ENCODE measurements at places on chromosomes 3 and 15.

DNA sequence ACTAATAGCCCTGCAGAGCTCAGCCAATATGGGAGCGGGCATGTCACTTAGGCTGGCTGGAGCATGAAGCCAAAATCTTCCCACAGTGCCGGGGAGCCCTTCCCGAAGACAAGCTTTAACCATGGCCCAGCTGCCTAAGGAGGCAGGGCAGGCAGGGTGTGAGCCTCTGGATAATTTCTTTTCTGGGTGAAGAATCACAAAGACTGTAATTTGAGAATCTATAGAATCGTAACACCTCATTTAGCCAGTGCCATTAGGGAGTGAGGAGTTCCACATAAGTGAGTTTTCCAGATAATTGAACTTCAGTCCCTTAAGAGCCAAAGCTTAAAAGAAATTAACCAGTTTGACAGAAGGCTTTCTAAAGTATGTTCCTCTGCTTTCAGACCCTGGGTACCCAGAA lies 40.2 kb upstream of the TLE3 start:
- DNase-seq: no peak
- peaks cover 34% of the 10 kb centered on the region for H3K4me1 ChIP-seq
- no peak overlapping the region for H3K4me3 ChIP-seq
- H3K36me3 ChIP-seq: no peaks in the 10 kb centered on the region
- no peak overlapping the region for H3K27ac ChIP-seq

DNA sequence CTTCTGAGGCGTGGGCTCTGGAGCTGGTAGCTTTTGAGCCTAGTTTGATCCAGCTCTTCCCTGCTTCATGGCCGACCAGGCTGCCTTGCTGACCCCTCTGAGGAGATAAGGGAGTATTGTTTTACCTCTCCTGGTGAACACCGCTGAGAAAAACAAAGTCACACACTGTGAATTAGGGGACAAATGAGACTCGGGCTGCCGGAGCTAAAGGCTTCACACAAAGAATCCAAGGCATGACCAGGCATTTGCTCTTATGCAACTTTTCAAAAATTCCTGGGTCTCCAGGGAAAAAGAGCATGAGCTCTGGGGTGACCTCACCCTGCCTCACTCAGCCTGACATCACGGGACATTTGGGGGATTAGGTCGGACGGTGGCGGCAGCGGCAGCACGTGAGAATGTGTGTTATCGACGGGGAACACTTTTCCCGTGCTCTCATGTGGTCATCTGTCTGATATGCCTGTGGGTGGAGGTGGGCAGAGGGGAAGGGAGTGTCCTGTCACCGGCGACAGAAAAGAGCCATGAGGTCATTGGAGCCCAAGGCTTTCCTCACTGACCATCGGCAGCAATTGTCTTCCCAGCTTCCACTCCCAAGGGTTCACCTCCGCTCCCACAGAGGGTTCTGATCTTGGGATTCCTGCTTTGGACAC lies 61.0 kb downstream of the TMEM44 start:
- DNase-seq: peak; percentile 35
- peaks cover 5% of the 10 kb centered on the region for H3K4me1 ChIP-seq
- H3K27ac ChIP-seq: no peak overlapping the region
- peaks cover 12% of the 10 kb centered on the region for H3K27me3 ChIP-seq
- no peak overlapping the region for H3K4me3 ChIP-seq
- no peaks in the 10 kb centered on the region for H3K36me3 ChIP-seq

DNA sequence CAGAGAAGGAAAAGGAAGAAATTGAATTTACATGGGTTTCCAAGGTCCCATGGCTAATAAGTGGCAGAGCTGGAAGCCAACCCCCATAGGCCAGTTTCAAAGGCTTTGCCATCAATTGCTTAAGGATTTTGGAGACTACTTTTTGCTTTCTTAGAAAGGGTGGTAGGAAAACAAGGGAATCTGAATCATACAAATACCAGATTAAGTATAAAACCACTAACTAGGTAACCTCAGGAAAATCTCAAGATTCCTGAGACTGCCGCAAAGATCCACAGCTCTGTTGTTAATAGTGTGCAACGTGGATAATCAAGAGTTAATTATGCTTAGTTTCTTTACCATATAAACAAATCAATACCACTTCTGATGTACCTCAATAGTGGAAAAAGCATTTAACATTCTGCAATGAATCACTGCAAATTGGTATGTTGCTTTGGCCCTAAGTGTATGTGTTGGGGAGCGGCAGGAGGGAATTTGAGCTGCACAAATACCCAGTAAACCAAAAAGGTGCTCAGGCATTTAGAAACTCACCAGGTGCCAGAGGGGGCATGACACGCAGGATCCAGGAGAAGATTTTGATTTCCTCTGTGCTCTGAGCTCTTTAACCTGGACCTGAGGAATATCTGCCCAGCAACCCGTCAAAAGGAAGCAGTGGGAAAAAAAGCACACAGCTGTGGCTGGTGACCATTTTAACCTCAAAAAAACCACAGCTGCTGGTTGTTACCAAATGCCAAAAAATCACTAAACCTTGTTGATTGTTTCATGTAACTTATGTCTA lies 22.0 kb downstream of the AADAC start:
- no peaks in the 10 kb centered on the region for H3K27me3 ChIP-seq
- H3K4me1 ChIP-seq: peaks cover 22% of the 10 kb centered on the region
- DNase-seq: peak; percentile 69
- no peak overlapping the region for H3K4me3 ChIP-seq
- no peaks in the 10 kb centered on the region for H3K36me3 ChIP-seq
- no peak overlapping the region for H3K27ac ChIP-seq

- H3K36me3 ChIP-seq: no peaks in the 10 kb centered on the region
- H3K4me1 ChIP-seq: peaks cover 7% of the 10 kb centered on the region
- no peaks in the 10 kb centered on the region for H3K27me3 ChIP-seq
These were observed 1.6 kb upstream of the PLD1 start for GRCh38 chr3:171811913-171812335.

DNA sequence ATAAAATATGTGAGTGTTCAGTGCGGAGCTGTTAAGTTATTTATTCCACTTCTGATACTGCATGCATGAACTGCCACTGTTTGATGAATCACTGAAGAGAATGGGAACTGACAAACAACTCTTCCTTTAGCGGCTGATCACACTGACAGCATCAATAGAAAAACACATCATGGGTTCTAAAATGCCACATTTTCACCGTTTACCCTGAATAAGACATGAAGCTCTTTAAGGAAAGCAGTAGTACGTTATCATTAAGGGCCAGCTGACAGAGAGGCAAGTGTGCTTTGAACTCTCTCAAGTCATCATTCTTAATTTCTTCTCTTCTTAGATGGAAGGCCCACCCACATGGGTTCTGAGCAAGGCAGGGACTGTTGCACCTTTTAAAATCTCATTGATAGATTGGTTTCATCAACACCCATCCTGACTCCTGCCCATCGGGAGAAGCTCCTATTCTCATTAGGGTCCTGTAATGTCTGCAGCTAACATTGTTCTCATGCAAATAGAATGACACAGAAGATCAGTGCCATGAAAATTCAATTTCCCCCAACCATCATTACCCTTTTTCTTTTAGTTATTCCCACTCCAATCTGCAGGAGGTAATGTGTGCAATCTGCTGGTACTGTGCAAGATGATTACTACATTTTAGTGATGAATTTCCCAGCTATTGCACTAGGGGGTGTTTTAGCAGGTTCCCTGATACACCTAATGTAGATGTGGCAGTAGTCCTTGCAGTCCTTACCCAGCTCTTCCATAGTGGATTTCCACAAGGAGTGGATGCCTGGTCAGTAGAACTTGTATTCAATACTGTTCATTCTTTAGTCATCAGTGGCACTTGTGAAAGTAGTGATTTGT lies 119.1 kb downstream of the ROBO2 start:
- no peak for DNase-seq
- H3K4me1 ChIP-seq: no peaks in the 10 kb centered on the region
- no peak overlapping the region for H3K27ac ChIP-seq

GRCh38 chr3:142450189-142450588 lies 2.4 kb upstream of the XRN1 start:
- H3K36me3 ChIP-seq: peaks cover 8% of the 10 kb centered on the region
- DNase-seq: no peak
- H3K4me1 ChIP-seq: peaks cover 25% of the 10 kb centered on the region
- H3K4me3 ChIP-seq: no peak overlapping the region
- H3K27ac ChIP-seq: no peak overlapping the region

DNA sequence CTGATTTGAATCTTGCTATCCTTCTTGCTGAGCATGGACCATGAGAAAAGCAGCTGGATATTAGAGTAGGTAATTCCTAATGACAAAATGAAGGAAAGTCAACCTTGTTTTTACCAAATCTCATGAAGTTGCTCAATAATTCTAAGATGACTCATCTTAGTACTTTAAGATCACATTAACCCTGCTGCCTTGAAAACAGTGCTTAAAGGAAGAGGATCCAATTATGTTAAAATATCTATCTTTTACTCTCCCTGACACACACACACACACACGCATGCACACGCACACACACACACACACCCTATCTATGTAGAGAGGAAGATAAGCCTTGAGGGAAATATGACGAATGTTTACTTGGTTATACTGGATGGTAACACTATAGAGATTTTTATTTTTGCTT lies 16.0 kb upstream of the MYO1E start:
- no peaks in the 10 kb centered on the region for H3K4me1 ChIP-seq
- DNase-seq: peak; percentile 33
- no peak overlapping the region for H3K27ac ChIP-seq

GRCh38 chr3:9915254-9916141 lies 1.4 kb upstream of the IL17RC start:
- H3K27me3 ChIP-seq: no peaks in the 10 kb centered on the region
- no peak overlapping the region for H3K27ac ChIP-seq
- peaks cover 55% of the 10 kb centered on the region for H3K4me1 ChIP-seq
- H3K4me3 ChIP-seq: peak overlapping the region; percentile 68
- no peaks in the 10 kb centered on the region for H3K36me3 ChIP-seq

GRCh38 chr3:110956081-110956480 lies 115.5 kb upstream of the NECTIN3 start:
- no peak overlapping the region for H3K4me3 ChIP-seq
- no peaks in the 10 kb centered on the region for H3K36me3 ChIP-seq
- DNase-seq: no peak

DNA sequence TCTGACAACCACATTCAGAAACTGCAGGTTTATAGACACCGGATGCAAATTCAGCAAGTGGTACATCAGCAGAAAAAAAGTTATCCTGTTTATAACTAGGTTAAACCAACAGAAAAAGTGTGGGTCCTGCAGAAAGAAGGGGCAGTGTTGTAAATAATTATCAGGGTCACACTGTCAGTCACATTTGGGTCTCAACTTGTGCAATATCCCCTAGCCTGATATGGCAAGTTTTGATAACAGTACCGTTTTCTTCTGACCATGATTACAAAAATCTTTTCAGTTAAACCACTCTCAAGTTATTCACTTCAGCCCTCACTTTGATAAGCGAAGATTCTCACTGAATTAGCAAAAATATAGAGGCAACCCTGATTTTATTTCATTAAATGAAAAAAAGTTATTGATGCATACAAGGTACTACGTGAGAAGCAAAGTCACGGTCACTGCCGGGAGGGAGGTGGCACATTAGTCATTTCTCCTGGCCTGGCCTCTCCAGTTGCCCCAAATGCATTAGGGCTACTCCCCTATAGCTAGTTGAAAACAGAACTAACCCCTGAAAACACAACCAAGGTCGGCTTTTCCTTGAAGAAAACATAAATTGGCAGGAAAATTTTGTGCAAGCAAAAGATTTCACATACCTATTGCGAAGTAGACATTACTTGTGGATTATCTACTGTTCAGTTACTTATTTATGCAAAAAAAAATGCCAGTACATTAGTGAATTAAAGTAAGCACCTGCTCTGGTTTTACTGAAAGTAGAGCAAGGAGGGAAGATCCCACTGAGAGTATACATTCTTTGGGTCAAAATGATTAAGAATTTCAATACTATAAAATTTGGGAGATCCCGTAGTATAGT lies 28.6 kb downstream of the IL5RA start:
- no peak overlapping the region for H3K27ac ChIP-seq
- DNase-seq: peak; percentile 6
- no peak overlapping the region for H3K4me3 ChIP-seq
- no peaks in the 10 kb centered on the region for H3K27me3 ChIP-seq
- peaks cover 2% of the 10 kb centered on the region for H3K4me1 ChIP-seq
- no peaks in the 10 kb centered on the region for H3K36me3 ChIP-seq

- H3K4me3 ChIP-seq: no peak overlapping the region
- H3K36me3 ChIP-seq: no peaks in the 10 kb centered on the region
- H3K27ac ChIP-seq: no peak overlapping the region
- H3K4me1 ChIP-seq: no peaks in the 10 kb centered on the region
- no peak for DNase-seq
These were observed 39.0 kb downstream of the ESYT3 start for GRCh38 chr3:138473391-138473790.

DNA sequence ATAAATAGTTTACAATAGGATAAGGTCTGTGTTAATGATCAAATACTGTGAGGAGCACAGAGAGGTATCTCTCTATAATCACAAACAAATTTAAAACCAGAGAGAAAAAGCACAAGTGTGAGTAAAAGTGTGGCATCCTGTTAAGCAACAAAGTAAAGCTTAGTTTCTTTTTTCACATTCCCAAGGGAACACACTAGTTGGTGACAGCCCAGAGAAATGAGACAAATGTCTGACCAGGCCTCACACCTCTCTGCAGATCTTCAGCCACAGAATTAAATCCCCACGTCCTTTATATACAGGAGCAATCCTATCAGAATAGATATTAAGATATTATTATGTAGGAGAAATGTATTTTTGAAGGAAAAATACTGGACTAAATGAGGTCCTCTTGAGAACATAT lies 2.7 kb downstream of the FBN1 start:
- H3K27me3 ChIP-seq: peaks cover 3% of the 10 kb centered on the region
- H3K27ac ChIP-seq: no peak overlapping the region
- peaks cover 18% of the 10 kb centered on the region for H3K4me1 ChIP-seq
- DNase-seq: no peak
- peaks cover 3% of the 10 kb centered on the region for H3K36me3 ChIP-seq

DNA sequence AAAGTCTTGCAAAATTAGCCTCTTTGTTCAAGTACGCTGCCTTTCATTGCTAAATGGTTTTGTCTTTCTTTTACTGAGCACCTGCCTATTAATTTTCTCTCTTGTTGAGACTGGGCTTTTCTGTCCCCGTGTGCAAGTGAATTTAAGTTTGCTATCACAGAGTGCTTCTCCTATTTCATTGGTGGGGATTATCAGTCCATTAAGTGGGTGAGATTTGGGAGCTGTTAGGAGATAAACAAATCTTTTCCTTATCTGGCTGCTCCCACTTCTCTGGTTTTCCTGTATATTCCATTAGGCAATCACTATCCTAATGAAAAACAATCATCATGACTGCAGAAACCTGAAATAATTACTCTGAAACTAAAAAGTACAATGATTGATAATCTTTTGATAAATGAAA lies 254.2 kb downstream of the NR1D2 start:
- H3K27me3 ChIP-seq: no peaks in the 10 kb centered on the region
- no peak overlapping the region for H3K4me3 ChIP-seq
- no peak overlapping the region for H3K27ac ChIP-seq
- H3K4me1 ChIP-seq: no peaks in the 10 kb centered on the region
- H3K36me3 ChIP-seq: no peaks in the 10 kb centered on the region

- H3K27me3 ChIP-seq: no peaks in the 10 kb centered on the region
- no peaks in the 10 kb centered on the region for H3K4me1 ChIP-seq
- DNase-seq: no peak
These were observed 867.8 kb downstream of the SQOR start for GRCh38 chr15:46502667-46503066.

- no peak for DNase-seq
- no peak overlapping the region for H3K27ac ChIP-seq
- no peaks in the 10 kb centered on the region for H3K4me1 ChIP-seq
- H3K4me3 ChIP-seq: no peak overlapping the region
- H3K36me3 ChIP-seq: no peaks in the 10 kb centered on the region
These were observed 157.5 kb upstream of the CHRM5 start for GRCh38 chr15:33810806-33811205.
